ENCODE measurements at places on chromosomes 11 and 22.

DNA sequence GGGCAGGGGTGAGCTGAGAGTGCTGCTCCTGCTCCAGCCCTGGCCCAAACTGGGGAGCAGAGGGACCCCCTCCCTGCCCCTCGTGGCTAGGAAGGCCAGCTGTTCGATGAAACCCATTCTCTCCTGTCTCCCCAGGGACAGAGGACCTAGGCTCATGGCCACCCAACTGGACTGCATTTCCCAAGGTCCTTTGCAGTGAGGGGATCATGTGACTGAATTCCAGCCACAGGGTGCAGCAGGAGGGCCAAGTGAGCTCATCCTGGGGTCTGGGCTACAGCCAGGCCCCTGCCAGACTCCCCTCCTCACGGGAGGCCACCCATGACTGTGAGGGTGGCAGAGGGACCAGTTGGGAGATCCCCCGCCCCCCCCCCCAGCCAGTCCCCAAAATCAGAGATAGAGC, 777.6 kb downstream of the TBC1D22A start:
- no peak for DNase-seq

- no peak for DNase-seq
Measured at GRCh38 chr11:19555266-19555665, 157.4 kb upstream of the NAV2 start.

- no peak for DNase-seq
Measured at GRCh38 chr11:57306940-57307565, 17.7 kb downstream of the TNKS1BP1 start.

DNA sequence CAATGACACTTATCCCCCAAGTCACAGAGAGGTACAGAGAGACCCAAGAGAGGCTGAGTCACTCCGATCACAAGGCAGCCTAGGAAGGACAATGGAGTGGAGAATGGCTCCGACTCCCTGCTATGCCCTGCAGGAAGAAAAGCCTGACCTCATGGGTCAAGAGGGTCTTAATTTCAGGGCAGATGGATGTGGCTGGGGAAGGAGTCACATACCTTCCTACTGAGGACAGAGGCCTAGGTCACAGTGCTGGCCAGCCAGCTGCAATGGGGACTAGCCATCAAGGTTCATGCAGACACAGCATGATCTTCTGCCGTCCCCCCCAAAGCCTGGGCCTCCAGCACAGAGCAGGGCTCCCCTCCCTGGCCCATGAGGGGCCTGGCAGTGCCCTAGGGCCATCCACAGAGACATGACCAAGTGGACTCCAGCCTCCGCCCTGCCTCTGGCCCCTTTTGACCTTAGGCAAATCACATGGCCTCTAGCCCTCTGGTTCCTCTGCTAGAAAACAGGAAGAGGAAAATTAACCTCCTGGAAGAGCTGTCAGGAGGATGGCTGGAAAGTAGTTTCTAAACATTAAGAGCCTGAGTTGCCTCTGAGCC, 1.8 kb downstream of the ARRB1 start:
- DNase-seq, result no peak

DNA sequence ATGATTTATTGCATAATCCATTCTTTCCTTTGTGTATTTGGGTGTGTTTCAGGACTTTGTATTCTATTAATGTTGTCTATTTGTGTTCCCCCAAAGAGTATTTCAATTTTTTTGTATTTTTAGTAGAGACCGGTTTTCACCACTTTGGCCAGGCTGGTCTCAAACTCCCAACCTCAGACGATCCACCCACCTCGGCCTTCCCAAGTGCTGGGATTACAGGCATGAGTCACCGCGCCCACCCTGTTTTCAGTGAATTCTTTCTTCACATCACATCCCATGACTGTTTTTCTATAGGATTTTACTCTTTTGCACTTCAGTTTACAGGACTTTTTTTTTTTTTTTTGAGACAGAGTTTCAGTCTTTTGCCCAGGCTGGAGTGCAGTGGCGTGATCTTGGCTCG, 46.3 kb downstream of the RBX1 start:
- no peak for DNase-seq
